HAP-1 (cell line): ENCODE measurements at places on chromosomes 7 and 10.

GRCh38 chr7:106129291-106129690 lies 17.2 kb upstream of the SYPL1 start:
- DNase-seq, result no peak

DNA sequence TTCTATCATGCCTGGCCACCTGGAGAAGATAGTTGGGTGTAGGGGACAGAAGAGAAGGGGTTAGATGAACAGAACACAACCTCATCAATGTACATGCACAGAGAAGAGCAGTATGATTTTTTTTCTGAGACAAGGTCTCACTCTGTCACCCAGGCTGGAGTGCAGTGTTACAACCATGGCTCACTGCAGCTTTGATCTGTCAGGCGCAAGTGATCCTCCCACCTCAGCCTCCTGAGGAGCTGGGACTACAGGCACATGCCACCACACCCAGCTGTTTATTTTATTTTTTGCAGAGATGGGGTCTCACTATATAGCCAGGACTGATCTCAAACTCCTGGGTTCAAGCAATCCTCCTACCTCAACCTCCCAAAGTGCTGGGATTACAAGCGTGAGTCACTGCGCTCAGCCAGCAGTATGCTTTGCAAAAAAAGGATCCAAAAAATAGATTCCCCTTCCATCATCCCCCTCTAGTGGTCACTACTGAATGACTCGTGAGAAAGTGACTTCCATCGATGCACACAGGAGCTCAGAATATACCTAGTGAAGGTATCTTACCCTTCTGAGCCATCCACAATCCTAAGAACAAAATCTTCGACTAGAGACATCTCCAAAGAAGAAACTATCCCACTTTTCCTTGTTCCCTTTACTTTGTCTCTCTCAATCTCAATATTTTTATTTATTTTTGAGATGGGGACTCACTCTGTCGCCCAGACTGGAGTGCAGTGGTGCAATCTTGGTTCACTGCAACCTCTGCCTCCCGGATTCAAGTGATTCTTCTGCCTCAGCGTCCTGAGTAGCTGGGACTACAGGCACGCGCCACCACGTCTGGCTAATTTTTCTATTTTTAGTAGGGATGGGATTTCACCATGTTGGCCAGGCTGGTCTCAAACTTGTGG lies 21.0 kb downstream of the ZCWPW1 start:
- peak; percentile 61 for DNase-seq

DNA sequence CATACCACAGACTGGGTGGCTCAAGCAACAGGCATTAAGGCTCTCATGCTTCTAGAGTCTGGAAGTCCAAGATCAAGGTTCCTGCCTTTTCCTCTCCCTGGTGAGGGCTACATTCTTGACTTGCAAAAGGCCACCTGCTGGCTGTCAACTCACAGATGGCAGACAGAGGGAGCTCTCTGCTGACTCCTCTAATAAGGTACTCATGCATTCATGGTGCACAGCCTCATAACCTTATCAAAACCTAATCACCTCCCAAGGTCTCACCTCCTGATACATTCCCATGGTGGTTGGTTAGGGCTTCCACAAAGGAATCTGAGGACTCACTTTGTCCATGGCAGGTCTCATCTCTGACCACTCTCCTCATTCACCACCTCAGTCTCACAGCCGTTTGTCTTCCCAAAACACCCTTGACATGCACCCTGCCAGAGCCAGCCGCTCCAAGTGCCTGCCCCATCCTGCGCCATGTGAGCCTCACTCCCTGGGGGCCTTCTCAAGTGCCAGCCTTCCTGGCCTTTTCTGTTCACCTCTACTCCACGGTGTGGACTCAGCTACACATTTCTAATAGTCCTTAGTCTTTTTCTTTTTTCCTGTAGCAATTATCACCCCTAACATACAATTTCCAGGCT lies 400.3 kb upstream of the ADARB2 start:
- no peak for DNase-seq

- no peak for DNase-seq
These were observed 57.1 kb downstream of the ZNF467 start for GRCh38 chr7:149716007-149716931.

DNA sequence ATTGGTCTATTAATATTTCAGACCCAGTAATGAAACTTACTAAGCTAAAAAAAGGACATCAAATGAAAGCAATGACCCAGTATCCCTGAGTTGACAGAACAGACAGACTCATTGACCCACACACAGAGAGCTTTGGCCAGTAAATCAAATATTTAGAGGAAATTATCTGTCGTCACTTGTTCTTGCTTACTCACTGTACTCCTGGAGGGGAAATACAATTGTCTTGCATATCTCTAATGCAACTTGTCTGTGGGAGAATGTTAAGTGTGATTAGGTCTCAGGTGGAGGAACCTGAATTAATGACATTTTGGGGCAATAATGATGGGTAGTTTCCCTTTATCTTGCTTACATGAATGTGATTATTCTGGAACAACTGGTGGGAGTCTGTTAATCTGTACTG lies 80.4 kb downstream of the CUBN start:
- DNase-seq, result no peak

DNA sequence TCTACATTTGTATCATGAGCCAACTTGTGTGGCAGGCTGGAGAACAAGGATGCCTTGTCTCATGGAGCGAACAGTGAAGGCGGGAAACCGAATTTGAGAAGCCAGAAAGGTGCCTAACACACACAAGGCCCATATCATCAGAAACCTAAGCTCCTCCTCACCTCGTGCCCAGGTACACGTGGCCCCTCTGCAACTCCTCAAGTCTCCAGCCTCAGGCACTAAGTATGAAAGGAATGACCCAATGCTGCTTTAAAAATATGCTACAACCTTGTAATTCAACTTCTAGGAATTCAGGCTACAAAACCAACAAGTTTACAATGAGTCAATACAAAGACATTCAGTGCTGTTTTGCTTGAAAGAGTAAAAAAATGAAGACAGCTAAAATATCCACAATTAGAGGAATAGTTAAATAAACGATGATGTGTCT lies 95.7 kb downstream of the CDK6 start:
- no peak for DNase-seq

- no peak for DNase-seq
These were observed 1.5 kb downstream of the MLLT10 start for GRCh38 chr10:21535494-21535965.

- DNase-seq, result no peak
These were observed 14.0 kb downstream of the FAM241B start for GRCh38 chr10:69643779-69644657.

DNA sequence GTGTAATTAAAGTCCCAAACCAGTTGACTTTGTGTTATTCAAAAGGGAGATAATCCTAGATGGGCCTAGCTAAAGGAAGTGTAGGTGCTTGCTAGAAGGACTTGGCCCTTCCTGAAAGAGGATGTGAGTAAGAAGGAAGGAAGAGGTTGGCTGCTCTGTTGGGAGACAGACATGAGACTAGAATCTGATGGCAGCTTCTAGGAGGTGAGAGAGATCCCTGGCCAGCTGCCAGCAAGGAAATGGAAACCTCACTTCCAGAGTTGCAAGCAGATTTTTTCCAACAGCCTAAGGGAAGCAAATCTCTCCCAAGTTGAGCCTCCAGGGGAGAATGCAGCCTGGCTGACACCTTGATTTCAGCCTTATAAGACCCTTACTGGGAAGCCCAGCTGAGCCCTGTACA lies 368.4 kb upstream of the ZMIZ1 start:
- DNase-seq, result no peak

DNA sequence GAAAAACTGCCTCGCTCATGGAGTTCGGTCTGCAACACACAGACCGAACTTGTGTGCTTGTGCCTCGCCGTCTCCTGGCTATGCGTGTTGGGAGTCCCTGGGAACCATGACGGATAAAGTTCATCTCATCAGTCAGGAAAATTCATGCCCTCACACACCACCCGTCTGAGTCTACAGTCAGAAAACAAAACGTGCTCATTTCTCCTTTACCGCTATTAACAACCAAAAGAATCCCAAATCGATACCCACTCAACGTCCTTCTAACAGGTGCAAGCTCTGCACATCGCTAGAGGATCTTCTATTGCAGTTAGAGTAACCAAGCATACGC lies 13.6 kb downstream of the CNPY1 start:
- DNase-seq, result no peak

- no peak for DNase-seq
These were observed 113.8 kb upstream of the ITGB1 start for GRCh38 chr10:33071857-33072256.

GRCh38 chr7:29612596-29612995 lies 49.0 kb downstream of the PRR15 start:
- DNase-seq, result no peak

- DNase-seq, result no peak
These were observed 173.6 kb downstream of the MBL2 start for GRCh38 chr10:52598936-52599335.

DNA sequence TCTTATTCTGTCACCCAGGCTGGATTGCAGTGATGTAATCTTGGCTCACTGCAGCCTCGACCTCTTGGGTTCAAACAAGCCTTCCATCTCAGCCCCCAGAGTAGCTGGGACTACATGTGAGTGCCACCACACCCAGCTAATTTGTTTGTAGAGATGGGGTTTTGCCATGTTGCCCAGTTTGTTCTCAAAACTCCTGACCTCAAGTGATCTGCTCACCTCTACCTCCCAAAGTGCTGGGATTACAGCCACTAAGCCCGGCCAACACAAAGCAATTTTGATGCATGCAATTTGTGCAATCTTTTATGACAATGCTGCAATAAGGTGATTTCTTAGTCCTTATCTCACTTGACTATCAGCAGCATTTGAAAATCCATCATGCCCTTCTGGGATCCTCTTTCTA lies 333.1 kb downstream of the FRMD4A start:
- DNase-seq, result no peak

DNA sequence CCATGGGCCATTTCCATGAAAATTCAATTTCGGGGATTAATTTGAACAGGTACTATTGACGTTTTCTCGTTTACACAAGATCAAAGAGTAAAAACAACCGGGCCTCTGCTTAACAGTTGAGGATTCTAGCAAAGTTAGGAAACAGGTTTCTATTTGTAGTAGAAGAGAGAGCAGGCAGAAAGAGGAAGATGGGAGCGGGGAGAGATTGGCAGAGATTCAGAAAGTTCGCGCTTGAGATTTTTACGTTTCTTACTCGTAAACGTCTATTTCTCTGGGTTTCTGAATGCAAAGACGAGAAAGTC lies 571 bp upstream of the VWC2 start:
- DNase-seq, result no peak

DNA sequence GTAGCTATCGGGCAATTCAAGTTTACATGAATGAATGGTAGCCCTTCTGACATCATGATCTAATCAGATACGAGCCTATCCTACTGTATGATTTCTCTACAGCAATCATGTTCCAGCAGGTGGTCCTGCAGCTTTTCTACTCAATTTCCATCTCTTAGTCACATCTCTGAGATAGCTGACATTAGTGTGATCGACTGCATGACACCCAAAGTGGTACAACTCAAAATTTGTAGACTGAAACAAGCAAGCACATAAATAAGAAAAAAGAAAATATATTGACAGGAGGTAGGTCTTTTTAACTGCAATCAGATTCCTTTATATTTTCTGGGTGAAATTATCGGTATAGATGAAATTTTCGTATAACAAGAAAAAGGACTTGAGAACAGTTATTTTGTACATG lies 132.0 kb downstream of the PPP1R17 start:
- DNase-seq, result no peak

- no peak for DNase-seq
These were observed 48.6 kb downstream of the ARHGAP19 start for GRCh38 chr10:97243836-97244235.

- peak; percentile 53 for DNase-seq
These were observed 5.9 kb downstream of the CPA2 start for GRCh38 chr7:130272381-130273080.

DNA sequence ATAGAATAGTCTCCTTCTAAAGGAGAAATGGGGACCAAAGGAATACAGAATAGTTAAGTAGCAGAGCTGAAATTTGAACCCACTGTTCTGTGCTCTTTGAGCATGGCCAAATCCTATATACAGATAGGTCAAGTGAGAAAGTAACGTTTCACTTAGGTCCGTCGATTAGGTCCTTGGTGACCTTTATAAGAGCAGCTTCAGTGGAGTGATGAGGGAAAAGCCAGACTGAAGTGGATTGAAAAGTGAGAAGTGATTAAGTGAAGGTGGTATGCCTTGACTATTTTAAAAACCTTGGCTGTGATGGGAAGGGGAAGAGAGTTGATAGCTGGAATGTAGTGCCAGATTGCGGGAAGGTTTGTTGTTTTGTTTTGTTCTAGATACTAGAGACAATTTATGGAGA lies 10.6 kb upstream of the LSMEM1 start:
- no peak for DNase-seq

GRCh38 chr7:135389971-135390370 lies 119.9 kb downstream of the CNOT4 start:
- no peak for DNase-seq

GRCh38 chr10:124039483-124040013 lies 53.9 kb downstream of the CHST15 start:
- DNase-seq, result no peak

GRCh38 chr7:89265631-89266030 lies 470.1 kb upstream of the TEX47 start:
- no peak for DNase-seq

GRCh38 chr7:33185786-33186185 lies 56.4 kb downstream of the BBS9 start:
- peak; percentile 62 for DNase-seq

GRCh38 chr7:34755008-34755407 lies 97.0 kb downstream of the NPSR1 start:
- no peak for DNase-seq

- DNase-seq, result no peak
These were observed 365.3 kb downstream of the PARD3 start for GRCh38 chr10:34449836-34450235.

- DNase-seq, result no peak
These were observed 98.8 kb upstream of the MACROH2A2 start for GRCh38 chr10:69953851-69954250.

- DNase-seq, result no peak
These were observed 9.2 kb upstream of the ATXN7L1 start for GRCh38 chr7:105885387-105886111.

DNA sequence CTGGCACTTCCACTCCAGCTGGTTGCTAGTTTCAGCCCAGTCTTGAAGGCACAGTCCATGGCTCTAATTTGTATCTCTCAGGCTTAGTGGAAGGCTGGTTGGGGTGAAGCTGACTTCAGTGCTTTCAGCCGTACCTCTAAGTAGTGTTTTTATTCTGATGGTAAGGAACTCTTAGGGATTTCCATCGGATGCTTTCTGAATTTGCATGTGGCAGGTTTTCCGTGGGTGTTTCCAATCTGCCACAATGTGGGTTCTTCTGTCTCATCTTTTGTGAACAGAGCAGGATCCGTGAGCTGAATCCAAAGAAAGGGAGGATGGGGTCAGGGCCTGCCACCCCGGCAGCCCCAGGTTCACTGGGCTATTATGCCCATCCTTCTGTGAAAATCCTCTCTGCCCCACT lies 607.9 kb upstream of the MKI67 start:
- no peak for DNase-seq

DNA sequence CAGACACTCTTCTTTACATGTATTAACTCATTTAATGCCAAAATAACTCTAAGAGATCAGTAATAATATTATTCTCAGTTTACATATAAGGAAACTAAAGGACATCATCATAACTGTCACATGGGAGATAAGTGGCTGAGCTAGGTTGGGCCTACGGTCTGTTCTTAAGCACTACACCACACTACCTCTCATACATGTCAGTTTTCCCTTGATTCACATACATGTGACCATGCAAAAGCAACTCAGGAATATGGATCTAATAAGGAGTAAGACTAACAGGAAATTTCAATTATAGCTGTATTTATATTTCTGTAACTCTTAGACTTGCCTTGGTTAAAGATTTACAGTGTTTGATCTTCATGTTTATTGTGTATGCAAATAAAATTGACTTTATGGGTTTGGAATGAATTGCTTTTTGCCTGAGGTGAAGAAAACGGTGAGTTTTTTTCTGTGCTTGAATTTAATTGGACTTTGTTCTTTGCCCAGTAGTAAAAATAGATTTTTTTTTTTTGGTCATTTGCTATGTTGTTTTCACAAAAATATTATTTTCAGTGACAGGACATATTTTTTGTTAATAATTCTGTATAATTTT lies 69.7 kb downstream of the CYP51A1 start:
- DNase-seq, result no peak
